ENCODE measurements at places on chromosomes 4 and X.

- peak; percentile 1 for DNase-seq
These were observed 115.4 kb upstream of the STK26 start for GRCh38 chrX:131907488-131908314.

- DNase-seq: no peak
These were observed 334.0 kb downstream of the PCDH19 start for GRCh38 chrX:100076031-100076430.

DNA sequence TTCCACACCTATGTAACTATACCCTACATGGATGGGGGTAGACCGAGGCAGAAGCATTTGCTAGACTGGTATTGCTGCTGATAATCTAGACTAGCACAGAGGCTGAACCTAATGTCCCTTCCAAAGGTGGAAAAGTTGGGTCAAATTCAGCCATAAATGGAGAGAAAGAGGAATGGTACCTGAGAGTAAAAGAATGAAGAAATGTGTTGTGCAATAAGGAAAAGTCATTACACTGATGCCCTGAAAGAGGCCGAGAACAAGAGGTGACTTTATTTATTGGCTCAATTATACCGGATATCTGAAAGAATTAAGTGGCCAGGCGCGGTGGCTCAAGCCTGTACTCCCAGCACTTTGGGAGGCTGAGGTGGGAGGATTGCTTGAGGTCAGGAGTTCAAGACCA, 52.1 kb downstream of the ZNF41 start:
- DNase-seq: no peak

DNA sequence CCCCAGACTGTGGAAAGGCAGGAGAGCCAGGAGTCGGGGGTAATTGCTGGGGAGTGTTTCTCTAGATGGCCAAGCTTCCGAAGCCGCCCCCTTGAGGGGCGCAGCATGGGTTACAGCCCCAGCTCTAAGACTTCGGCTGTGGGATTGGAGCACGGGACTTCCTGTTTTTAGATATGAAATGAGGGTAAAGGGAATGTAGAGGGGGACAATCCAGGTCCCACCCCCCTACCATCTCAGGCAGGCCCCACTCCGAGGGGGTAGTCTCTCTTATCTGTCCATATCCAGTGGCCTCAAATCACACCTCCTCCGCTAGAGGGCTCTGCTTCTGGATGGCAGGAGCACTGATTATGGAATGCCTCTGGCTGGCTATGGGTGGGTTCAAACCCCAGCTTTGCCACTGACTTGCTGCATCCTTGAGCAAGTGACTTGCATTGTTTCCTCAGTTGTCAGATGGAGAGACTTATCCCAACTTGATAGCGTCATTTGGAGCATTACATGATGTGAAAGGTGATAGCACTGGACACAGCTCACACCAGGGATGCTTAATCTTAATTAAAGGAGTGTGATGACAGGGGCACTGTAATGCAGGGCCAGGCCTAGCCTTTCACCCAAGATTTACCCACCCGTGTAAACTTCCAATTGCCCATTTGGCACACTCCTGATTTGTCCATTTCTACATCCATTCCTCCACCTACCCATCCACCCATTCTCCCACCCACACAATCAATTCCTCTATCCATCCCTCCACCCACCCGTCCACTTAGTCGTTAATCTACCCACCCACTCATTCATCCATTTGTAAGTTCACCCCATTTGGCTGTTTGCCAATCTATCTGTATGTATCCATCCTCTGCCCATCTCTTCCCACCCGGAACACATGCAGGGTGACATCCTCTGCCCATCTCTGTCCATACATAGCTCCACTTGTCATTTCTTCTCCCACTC, 848 bp upstream of the KCND1 start:
- DNase-seq: peak; percentile 56

DNA sequence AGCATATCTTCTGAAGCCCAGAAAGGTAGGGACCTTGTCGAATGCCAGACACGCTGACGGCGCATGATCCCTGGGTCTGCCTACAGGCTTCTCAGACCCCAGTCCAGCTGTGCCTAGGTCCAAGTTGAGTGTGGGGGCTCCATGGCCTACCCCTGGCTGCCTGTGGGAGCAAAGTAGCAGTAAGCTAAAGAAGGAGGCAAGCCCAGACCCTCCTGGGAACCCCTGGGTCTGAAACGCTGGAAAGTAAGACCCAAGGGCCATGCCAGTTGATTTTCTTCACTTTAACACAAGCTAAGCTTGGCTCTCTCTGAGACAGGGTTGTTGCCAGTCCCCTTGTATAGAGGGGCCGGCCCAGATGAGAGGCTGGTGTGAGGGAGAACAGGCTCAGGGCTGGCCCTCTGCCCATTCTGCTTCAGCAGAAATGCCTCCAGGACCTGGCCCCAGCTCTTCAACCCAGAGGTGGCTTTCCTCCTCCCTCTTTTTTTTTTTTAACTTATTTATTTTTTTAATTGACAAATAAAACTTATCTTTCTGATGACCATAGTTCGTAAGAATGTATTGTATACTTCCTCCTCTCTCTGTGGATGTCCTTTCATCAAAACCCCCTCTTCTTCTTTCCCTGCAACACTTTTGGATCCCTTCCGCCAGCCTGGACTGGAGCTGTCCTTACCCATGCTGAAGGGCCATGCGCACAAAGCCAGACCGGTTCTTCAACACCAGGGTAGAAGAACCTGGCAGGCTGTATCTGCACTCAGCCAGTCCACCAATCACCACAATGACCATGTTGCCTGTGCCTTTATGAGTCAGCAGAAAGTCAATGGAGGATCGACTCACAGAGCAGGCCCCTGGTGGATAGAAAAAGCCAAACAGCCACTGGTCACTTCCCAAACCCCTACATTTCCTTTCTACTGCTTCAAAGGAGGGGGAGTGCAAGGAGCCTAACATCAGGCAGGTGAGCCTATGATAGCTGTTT, 7.1 kb downstream of the AWAT2 start:
- DNase-seq: no peak

GRCh38 chrX:133373386-133374079, 41.8 kb downstream of the GPC4 start:
- no peak for DNase-seq

DNA sequence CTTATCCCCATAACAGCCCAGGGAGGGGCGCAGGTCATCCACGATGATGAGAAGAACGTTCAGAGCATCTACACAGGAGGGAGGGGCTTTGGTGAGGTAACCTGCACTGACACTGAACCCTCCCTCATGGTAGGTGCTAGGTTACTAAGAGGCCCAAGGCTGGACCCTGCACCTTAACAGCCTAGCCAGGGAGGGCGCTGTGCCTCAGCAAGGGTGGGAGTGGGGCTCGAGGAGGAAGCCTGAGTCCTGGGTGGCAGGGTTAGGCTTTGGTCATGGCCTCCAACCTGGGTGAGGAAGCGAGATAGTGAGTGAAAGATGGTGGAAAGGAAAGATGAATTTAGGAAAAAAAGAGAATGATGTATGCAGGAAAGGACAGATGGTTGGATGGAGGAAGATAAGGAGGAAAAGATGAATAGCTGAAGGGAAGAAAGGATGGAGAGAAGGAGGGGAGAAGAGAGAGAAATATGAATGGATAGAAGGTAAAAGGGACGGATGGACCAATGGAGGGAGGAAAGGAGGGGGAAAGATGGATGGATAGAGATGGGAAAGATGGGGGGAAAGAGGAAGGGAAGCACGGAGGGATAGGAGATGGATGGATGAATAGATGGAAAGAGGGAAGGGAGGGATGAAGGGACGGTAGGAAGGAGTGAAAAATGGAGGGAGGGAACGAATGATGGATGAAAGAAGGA, 736 bp downstream of the IDS start:
- DNase-seq: no peak

Measured in HuH-7.5 (cell line).